ENCODE measurements at places on chromosomes 5 and 9.

DNA sequence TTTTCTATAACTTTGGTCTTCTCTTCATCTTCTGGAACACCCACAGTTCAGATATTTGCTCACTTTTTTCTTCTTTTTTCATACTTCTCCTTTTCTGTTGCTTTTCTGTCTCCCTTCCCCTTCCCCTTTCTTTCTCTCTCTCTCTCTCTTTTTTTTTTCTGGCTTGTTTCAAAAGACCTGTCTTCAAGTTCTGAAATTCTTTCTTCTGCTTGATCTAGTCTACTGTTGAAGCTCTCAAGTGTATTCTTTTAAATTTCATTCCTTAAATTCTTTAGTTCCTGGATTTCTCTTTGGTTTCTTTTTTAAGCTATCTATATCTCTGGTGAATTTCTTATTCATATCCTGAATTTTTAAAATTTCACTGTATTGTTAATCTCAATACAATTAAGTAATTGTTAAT lies 11.2 kb downstream of the ALG2 start:
- H3K27me3 ChIP-seq = no peaks in the 10 kb centered on the region
- peaks cover 10% of the 10 kb centered on the region for H3K4me1 ChIP-seq
- peaks cover 6% of the 10 kb centered on the region for H3K36me3 ChIP-seq
- no peak overlapping the region for H3K27ac ChIP-seq
- DNase-seq = no peak
- no peak overlapping the region for H3K4me3 ChIP-seq

DNA sequence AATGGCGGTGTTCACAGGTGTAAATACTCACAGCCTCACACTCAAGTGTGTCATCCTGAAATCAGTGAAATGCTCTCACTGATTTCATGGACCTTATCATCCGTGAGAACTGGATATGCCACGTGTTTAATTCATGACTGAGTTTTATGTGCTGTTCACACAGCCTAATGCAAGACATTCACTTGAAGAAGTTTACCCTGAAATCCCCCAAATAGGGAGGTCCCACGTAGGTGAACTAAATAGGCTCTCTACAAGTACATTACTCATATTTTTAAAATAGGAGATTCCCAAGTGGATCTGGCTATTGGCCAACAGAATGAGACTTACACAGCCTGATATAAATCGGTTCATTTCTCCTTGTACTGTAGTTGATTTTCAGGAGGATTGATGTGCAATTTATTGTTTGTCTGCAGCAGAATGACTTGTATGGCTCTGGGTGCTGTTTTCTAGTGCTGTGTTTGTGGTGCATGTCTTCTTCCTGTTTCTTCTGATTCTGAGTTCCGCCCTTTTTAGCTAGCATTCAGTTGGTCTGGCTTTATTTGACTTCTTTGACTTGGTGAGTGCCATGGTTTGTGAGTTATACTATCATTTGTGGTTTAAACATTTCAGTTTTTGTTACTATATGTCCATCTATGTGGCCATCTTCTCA lies 25.1 kb downstream of the TRIO start:
- peaks cover 65% of the 10 kb centered on the region for H3K4me1 ChIP-seq
- H3K27me3 ChIP-seq = no peaks in the 10 kb centered on the region
- no peak overlapping the region for H3K27ac ChIP-seq
- peak overlapping the region; percentile 57 for H3K4me3 ChIP-seq
- no peaks in the 10 kb centered on the region for H3K36me3 ChIP-seq

GRCh38 chr5:162248107-162248713 lies 180.6 kb downstream of the GABRG2 start:
- H3K27ac ChIP-seq = no peak overlapping the region
- no peaks in the 10 kb centered on the region for H3K4me1 ChIP-seq
- H3K4me3 ChIP-seq = no peak overlapping the region
- no peaks in the 10 kb centered on the region for H3K36me3 ChIP-seq
- no peaks in the 10 kb centered on the region for H3K27me3 ChIP-seq
- no peak for DNase-seq

DNA sequence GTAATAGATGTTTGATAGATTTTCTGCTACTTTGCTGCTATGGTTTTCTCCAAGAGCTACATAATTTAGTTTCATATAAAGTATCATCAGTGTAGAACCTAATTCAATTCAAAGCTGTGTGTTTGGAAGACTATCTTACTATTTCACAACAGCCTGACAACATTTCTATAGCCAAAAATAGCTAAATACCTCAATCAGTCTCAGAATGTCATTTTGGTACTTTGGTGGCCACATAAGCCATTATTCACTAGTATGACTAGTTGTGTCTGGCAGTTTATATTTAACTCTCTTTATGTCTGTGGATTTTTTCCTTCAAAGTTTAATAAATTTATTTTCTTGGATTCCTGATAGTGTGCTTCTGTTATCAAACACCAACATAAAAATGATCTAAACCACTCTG lies 35.1 kb upstream of the CCDC152 start:
- no peaks in the 10 kb centered on the region for H3K27me3 ChIP-seq
- H3K36me3 ChIP-seq = no peaks in the 10 kb centered on the region

DNA sequence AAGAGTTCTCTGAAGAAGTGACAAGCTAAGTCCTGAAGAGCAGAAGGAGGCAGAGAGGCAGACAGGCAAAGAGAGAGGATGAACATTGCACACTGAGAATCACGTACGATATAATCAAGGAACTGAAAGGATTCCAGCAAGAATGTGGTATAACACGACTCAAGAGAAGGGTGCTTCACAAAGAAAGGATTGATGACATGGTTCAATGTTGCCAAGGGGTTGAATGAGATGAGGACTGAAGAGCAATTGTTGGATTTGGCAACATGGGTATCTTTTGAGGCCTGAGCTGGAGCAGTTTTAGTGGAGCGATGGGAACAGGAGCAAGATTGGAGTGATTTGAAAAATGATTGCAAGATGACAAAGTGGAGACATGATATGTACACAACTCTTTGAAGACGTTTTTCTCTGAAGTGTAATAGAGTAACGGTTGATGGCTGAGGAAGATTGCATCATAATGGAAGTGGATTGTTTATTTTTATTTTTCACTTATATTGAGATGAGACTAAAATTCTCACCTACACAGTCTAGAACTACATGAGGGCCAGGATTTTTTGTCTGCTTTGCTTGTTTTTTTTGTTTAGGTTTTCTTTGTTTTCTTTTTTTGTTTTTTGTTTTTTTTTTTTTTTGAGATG lies 1049.9 kb upstream of the WWC1 start:
- no peak overlapping the region for H3K27ac ChIP-seq
- H3K36me3 ChIP-seq = no peaks in the 10 kb centered on the region
- DNase-seq = no peak
- no peaks in the 10 kb centered on the region for H3K4me1 ChIP-seq
- H3K4me3 ChIP-seq = no peak overlapping the region

All from CD14-positive monocyte (primary cell).